ENCODE measurements at places on chromosomes 2 and 18. TPM values are rescaled to one million over a fixed set of nuclear protein-coding genes. Genes with fewer than 3 reads are reported as not detected.

The SLC9A4 gene
- 0.12 TPM for total RNA-seq

The RAPGEF4 gene
- 8.7 TPM for total RNA-seq

The EFHD1 gene
- 0.71 TPM for total RNA-seq

- no peak for DNase-seq
Observed at GRCh38 chr2:197274349-197274748, 36.2 kb downstream of the ANKRD44 start.

The TMEFF2 gene
- 23.9 TPM for total RNA-seq

- DNase-seq = no peak
Observed at GRCh38 chr2:37928377-37928776, 3.3 kb downstream of the RMDN2 start.

DNA sequence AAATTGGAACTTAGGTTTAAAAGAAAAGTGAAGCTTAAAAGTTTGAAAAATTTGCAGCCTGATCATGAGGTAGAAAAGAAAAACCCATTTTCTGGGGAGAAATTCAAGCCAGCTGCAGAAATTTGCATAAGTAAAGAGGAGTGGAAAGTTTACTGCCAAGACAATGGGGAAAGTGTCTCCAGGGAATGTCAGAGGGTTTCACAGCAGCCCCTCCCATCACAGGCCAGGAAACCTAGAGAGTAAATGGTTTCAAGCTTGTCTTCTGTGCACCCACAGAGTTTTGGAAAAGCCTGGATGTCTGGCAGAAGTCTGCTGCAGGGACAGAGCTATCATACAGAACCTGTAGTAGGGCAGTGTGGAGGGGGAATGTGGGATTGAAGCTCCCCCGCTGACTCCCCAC is 254.0 kb upstream of the FSIP2 start:
- DNase-seq = no peak

- peak; percentile 88 for DNase-seq
Observed at GRCh38 chr2:234951664-234952269, at the start of gene SH3BP4. Gene SH3BP4, plus strand, starts transcription at chr2:234952017. Its CDS starts 82,986 bp downstream, at chr2:235035003.

- DNase-seq = no peak
Observed at GRCh38 chr2:218028189-218028495, 25.3 kb upstream of the TNS1 start.

DNA sequence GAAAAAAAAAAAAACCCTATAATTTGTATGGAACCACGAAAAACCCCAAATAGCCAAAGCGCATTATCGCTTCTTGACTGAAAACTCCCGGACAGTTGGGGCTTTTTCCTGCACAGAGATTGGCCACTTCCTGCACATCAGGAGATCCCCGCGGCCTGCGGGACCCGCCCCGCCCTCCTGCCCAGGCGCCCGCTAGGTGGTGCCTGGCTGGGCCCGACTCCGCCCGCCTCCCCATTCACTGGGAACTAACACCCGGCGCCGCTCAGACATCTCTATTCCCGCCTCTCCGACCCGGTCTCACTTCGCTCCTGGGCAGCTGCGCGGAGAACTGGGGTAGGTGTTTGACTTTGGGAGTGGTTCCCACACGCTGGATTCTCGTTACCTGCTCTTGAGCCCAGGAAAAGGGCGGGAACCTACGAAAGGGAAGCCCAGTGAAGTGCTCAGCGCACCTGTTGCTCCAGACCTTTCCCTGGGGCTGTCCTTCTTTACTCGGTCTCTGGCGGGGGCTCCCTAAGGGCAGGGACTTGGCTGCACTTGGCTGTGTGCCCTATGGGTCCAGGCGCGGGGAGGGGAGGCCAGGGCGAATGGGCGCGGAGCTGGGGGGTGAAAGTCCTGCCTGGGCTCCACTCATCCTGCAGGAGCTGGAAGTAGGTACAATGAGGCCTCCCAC is at the start of gene HMSD:
Gene HMSD (plus strand): TSS at position 234 of the 670 bp plus-strand sequence. CDS start 4,155 bp downstream, outside the sequence.
- peak; percentile 70 for DNase-seq

GRCh38 chr2:131645177-131645765 is 117.6 kb downstream of the CCDC74A start:
- no peak for DNase-seq

Data from glutamatergic neuron (in vitro differentiated cells).